ENCODE measurements at places on chromosomes 7 and 10.
A peak's percentile ranks its signal among the peaks of the same experiment; 100 is the strongest.

GRCh38 chr10:25578061-25578460 lies 356.0 kb upstream of the MYO3A start:
- no peak for DNase-seq

GRCh38 chr7:157538735-157539134 lies 201.9 kb downstream of the DNAJB6 start:
- no peak for DNase-seq

DNA sequence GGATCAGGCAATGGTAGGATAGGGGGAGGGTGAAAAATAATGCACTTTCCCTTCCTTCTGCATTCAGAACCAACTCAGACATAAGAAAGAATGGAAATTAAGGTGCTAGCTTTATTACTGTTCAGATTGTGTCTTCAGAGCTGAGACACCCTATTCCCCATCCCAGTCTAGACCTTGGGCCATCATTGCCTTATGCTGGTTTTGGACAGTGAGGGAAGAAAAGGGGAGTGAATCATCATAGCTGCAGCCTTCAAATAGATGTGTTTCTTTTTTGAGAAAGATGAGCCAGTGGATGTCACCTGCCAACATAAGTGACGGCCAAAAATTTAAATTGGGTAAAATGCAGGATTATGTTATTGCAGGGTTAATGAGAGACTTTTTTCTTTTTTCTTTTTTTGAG lies 27.0 kb upstream of the TOMM7 start:
- no peak for DNase-seq

GRCh38 chr7:80916770-80917741 lies 1.8 kb downstream of the SEMA3C start:
- no peak for DNase-seq

GRCh38 chr10:32253276-32253675 lies 93.7 kb downstream of the EPC1 start:
- DNase-seq, result no peak

DNA sequence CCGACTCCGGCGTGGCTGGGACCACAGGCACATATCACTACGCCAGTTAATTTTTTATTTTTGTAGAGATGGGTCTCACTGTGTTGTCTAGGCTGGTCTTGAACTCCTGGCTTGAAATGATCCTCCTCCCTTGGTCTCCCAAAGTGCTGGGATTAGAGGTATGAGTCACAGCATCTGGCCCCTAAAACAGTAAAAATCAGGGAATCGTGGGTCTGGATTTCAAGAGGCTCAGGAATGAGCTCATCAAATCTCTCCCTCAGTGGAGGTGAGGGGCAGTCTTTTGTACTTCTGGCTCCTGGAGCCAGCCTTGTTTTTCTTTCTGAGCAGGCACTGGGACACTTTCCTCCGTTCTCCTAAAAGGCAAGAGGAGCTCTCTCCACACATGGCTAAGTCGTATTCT lies 32.1 kb upstream of the RHEB start:
- DNase-seq, result no peak

DNA sequence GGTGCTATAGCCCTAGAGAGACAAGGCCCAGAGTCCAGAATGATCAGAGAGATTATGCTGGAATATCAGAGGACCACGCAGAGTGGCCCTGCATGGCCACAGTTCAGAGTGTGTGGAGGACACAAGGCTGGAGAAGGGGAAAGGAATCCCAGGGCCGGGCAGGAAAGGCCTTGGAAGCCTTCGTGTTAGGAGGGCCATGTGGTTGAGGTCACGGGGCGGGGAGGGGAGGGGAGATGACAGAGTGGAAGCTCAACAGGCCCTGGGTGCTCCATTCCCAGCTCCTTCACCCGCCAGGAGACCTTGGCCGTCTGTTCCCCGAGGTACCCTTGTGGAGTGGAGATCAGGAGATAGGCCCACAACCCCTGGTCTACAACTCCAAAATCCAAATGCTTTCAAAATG lies 13.2 kb upstream of the EN2 start:
- DNase-seq, result no peak

- DNase-seq, result no peak
Observed at GRCh38 chr10:14253711-14254110, 77.0 kb downstream of the FRMD4A start.

DNA sequence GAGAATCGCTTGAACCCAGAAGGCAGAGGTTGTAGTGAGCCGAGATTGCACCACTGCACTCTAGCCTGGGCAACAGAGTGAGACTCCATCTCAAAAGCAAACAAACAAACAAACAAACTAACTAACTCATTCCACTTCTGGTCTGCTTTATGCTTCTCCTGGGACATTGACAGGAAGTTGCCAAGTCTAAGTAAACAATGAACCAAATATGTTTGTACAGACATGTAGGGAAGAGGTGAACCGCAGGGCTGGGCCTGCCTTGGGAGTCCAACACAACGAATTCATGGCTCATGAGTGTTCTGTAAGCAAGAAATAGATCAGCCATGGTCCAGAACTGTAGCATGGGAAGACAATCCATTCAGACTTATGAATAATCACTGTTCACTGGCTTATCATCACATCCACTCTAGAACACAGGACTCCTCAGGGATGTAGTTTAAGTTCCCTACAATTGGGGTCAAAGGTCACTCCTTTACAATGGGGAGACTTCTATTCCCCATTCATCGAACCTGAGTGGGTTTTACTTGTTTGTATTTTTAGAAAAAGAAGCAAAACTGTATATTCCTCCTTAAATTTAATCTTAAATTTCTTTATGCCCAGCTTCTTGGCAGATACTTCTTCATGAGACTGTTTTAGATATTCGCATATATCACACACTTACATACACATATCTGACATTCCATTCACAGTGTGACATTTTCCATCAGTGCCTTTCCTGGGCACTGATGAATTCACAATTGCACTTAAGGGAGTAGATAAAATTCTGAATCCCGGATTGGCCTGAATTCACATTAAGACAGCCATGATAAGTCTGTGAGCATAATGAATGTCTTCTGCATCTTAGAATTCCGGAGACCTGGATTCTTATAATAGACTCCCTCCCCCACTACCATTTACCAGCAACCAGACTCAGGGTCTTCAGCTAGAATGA lies 159.1 kb upstream of the EEPD1 start:
- no peak for DNase-seq

DNA sequence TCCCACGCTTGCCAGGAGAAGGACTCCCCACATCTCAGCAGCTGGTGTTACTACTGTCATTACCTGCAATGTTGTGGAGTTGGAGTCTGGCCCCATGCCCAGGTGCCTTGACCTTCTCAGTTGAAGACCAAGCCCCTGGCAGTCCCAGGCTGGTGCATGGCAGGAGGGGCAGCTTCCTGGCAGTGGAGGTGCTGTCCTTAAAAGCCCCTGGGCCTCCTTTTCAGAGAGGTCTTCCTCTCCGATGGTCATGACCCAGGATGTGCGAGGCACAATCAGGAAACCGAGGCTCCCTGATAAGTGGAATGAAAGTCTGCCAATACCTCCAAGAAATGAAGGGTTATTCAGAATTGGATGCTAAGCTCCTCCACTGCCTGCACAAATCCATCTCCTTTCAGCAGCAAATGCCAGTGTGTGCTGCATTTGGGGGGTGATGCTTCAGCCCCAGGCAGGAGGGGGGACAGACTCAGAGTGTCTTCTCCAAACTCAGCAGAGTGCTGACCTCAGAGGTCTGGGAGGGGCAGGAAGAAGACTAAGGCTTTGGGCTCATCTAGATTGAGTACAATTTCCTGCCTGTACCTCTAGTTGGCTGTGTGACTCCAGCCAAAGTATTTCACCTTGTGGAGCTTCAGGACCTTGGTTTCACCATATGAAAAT lies 97.0 kb upstream of the DDC start:
- DNase-seq, result peak; percentile 47

GRCh38 chr10:56763090-56763489 lies 402.0 kb upstream of the ZWINT start:
- no peak for DNase-seq
